ENCODE measurements at places on chromosomes 3 and 15.

DNA sequence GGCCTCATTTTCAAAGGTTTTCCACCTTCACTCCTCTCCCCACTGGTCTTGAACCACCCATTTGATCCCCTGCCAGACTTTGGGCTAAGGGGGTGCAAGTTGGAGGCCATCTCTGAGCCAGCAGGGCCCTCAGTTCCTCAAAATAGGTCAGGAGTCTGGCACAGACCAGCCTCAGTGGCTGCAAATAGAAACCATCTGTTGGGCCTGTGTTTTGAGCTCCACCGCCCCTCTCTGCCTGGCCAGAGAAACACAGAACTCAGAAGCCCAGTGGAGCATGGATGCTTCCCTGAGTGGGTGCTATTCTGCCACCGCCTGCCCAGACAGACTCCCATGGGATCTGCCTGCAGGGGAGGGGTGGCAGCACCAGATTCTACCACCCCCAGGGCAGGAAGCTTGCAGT, 56.3 kb downstream of the CORO2B start:
- no peak for DNase-seq

DNA sequence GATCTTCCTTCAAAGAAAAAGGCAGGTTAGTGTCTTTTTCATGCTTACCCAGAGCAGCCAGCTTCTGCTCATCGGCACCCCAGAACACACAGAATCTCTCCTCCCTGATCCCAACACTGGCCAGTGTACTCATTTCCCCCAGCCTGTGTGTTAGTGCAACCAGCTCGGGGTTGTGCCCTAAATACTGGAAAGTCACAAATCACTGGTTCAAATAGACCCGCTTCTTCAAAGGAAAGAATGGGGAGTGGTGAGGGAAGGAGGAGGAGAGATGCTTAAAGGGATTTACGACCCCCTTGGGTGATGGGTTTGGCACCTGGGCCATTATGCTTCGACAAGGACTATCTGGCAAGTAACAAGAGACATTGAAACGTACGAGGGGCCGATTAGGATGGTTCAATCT, 114.0 kb downstream of the FOXB1 start:
- no peak for DNase-seq

GRCh38 chr3:56754741-56755417, 46.9 kb downstream of the ARHGEF3 start:
- peak; percentile 23 for DNase-seq

GRCh38 chr3:44236485-44236908, 5.2 kb upstream of the TOPAZ1 start:
- peak; percentile 6 for DNase-seq

DNA sequence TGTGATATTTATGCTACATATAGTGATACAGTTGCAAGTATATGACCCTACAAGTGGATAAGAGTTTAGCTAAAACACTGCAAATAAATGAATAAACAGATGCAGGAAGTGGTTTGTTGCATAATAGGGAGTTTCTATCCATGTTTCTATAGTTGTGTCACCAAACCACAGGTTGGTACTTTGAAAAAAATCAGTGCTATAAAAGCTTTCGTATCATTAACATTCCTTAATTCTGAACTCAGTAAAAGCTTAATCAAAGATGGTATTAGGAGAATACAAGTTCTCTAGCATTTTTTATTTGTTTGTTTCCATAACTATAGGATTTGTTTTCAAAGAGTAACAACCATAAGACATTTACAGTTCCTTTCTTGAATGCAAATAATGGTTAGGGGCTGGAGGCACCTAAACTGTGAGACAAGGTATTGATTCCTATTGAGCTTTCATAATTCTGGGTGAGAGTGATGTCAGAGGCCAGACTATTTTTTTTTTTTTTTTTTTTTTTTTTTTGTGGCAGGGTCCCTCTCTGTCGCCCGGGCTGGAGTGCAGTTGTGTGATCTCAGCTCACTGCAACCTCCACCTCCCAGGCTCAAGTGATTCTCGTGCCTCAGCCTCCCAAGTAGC, 29.6 kb downstream of the CPOX start:
- peak; percentile 48 for DNase-seq

- no peak for DNase-seq
These were observed 267.6 kb upstream of the IGF1R start for GRCh38 chr15:98380721-98381120.

Measured in hematopoietic multipotent progenitor cell treated with erythropoietin and hydrocortisone succinate and interleukin-3 and kit ligand, for 6 days (in vitro differentiated cells).